ENCODE measurements at places on chromosomes 7 and 10. TPM values are rescaled to one million over a fixed set of nuclear protein-coding genes. Genes with fewer than 3 reads are reported as not detected.

- no peak for ATAC-seq
Observed at GRCh38 chr10:132693676-132694075, 92.3 kb downstream of the NKX6-2 start.

DNA sequence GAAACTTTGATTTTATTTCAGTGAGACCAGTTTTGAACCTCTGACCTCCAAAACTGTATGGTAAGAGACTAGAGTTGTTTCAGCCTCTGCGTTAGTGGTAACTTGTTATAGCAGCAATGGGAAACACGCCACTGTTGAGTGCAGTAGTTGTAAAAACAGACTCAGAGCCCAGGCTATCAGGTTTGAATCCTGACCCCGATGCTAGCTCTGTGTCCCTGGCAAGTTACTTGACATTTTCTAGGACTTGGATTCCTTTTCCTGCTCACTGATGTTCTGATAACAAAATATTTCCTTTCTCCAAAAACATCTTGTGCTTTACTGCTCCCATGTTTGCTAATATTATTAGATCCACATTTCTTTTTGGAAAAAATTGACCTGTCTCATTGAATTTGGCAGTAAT is 131.0 kb downstream of the PLXDC2 start:
- no peak for ATAC-seq

DNA sequence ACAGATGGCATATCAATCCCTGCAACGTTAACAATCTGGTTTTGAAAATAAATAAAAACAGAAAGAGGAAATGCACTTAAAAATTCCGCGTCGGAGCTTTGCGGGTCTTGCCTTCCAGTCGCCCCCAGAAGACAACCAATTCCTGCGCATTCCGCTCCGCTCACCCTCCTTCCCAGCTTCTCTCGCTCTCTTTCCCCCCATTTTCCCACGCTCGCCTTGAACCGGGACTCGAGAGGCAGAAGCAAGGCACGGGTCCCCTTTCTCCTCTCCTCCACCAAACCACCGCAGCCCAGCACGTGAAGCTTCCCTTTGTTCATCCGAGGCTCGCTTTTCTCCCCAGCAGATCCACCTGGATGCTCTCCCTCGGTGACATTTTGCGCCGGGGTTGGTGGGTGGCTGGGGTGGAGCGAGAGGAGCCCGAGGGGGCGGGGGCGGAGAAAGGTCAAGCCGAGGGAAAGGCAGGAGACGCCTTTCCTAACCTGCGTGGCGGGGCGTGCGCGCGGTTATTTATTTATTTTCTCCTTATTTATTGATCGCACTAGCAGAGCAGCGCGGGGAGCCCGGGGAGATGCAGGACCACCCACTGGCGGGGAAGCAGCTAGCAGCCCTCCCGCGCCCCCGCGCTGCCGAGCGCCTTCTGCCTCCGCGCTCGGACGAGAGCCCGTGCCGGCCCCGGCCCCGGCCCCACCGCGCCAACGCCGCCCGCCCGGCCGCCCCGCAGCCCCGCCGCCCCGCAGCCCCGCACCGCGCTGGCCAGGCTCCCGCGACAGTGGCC is at the start of gene KCND2:
Gene KCND2, plus strand, starts transcription at position 475 of the 775 bp plus-strand sequence.
- ATAC-seq = no peak

- no peak for ATAC-seq
Observed at GRCh38 chr10:5945561-5946418, 31.6 kb downstream of the IL15RA start.

DNA sequence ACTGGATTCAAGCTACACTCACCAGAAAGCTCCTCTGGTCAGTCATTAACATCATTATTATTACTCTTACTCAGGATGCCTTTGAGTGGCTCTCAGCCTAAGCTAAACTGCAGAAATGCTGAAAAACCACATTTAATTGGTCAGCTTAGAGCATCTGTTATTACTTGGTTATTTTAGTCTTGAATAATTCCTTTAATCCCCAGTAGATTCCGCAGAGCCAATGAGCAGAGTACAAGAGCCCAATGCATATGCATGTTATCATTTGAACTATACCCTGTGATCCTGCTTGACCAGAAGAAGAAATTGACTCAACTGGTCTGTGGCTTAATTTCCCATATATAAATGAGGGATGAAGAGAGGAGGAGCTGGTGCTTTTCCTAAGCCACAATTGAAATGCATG is 417.6 kb upstream of the C7orf33 start:
- no peak for ATAC-seq

- no peak for ATAC-seq
Observed at GRCh38 chr10:70981936-70982335, 93.6 kb upstream of the PCBD1 start.

DNA sequence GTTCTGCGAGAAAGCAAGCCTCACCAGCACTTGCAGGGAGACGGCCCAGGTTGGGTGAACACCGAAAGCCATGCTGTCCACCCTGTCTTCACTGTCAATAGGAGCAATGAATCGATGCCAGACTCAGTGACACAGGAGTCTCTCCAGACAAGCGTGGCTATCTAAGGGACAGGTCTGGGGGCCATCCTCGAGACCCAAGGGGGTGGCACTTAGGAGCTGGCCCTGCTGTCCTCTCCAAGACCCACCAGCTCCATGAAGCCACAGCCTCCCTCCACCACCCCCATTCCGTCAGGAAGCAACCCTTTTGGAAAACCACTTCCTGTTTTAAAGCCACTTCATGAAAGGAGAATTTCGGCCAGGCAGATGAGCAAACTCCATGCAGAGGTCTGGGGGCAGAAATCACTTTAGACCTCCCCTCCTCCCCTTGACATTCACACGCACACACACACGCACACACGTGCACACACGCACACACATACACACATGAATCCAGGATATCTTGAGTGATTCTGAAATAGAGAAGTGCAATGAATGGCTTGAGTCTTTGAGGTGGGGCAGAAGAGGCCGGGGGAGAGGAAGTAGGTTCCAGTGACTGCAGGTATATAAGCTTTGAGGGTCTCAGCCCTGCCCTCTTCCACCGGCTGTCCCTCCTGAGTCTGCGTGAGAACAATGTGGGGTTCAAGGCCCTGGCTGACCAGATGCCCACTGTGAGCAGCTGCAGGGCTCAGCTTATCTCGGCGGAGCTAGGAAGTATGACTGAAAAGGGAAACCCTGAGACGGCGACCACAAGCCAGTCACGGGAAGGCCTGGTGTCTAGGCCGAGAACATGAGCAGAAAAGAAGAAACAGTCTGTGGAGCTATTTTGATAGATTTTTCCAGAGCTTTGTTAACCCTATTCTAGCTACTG is 25.0 kb downstream of the RGS10 start:
- ATAC-seq = peak; percentile 36

DNA sequence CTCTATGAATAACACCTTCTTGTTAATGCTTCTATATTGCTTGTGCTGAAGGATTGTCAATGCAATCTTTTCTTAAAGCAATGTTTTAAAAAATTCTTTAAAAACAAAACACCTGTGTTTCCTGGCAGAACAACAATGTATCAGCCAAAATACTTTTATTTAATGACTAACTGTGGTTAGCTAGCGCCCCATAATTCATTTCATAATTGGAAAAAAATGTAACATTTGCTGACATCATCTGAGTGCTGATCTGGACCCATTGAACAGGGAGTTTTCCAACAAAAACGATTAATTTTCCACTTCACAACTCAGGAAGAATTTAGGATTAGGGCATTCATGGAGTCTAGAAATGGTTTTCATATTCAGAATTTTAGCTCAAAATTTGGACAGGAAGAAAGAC is 137.6 kb upstream of the CDK6 start:
- ATAC-seq = no peak

DNA sequence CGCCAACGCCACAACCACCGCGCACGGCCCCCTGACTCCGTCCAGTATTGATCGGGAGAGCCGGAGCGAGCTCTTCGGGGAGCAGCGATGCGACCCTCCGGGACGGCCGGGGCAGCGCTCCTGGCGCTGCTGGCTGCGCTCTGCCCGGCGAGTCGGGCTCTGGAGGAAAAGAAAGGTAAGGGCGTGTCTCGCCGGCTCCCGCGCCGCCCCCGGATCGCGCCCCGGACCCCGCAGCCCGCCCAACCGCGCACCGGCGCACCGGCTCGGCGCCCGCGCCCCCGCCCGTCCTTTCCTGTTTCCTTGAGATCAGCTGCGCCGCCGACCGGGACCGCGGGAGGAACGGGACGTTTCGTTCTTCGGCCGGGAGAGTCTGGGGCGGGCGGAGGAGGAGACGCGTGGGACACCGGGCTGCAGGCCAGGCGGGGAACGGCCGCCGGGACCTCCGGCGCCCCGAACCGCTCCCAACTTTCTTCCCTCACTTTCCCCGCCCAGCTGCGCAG is 424 bp downstream of the EGFR start:
- peak; percentile 28 for ATAC-seq

DNA sequence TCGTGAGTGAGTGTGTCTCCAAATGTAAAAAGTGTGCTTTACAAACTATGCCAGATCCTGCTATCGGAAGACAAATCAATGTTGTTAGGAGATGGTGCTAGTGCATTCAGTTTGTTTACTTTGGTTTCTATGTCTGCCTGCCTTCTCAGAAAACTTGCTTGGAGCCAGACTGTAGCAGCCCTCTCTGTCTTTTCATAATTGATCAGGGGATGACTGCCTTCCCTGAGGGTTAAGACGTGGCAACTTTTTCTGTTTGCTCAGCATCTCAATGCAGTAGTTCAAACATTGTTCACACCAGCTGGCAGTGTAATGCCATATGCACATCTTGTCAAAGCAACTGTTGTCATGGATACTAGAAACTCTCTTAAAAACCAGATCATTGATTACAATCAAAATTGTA is 118.5 kb downstream of the FOXP2 start:
- no peak for ATAC-seq

The GIMAP7 gene
- total RNA-seq = 2.7 TPM

The CFAP70 gene
- total RNA-seq = 0.40 TPM

The ELFN1 gene
- 0.68 TPM for total RNA-seq

The PAPOLB gene
- total RNA-seq = not detected

The ELN gene
- total RNA-seq = 4.9 TPM

The EPDR1 gene
- 0.64 TPM for total RNA-seq

Data from esophagus mucosa (tissue), 1 donor.